Stimulated activated CD4-positive, alpha-beta T cell treated with anti-CD3 and anti-CD28 coated beads, Interleukin-12 subunit alpha, Interleukin-12 subunit beta, amount 100 ng/mL, for 48 hours (primary cell): ENCODE measurements at places on chromosomes 5 and 9.

DNA sequence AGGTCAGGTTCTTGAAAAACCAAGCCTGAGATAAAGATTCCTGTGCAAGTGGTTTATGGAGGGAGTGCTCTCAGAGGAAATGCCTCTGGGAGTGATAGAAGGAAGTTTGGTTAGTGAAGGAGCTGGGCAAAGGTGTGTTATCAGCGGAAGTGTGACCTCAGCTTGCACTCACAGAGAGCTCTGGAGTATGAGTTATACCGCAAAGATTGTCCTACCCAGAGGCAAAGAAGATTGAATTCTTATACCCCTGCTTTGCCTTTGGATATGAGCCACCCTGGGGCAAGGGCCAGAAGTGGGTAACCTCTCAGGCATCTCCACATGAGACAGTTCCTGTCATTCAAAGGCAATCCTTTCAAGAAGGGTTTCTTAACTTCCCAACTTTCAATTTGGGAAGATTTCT lies 145.6 kb downstream of the MUSK start:
- no peak for DNase-seq

GRCh38 chr9:135692410-135692809 lies 6.9 kb downstream of the SOHLH1 start:
- DNase-seq, result no peak

GRCh38 chr9:120893611-120894307 lies 16.8 kb upstream of the PHF19 start:
- no peak for DNase-seq

GRCh38 chr9:86535406-86535915 lies 181.3 kb upstream of the TUT7 start:
- DNase-seq, result no peak

- DNase-seq, result no peak
These were observed 943 bp downstream of the NOP16 start for GRCh38 chr5:176387384-176387925.

DNA sequence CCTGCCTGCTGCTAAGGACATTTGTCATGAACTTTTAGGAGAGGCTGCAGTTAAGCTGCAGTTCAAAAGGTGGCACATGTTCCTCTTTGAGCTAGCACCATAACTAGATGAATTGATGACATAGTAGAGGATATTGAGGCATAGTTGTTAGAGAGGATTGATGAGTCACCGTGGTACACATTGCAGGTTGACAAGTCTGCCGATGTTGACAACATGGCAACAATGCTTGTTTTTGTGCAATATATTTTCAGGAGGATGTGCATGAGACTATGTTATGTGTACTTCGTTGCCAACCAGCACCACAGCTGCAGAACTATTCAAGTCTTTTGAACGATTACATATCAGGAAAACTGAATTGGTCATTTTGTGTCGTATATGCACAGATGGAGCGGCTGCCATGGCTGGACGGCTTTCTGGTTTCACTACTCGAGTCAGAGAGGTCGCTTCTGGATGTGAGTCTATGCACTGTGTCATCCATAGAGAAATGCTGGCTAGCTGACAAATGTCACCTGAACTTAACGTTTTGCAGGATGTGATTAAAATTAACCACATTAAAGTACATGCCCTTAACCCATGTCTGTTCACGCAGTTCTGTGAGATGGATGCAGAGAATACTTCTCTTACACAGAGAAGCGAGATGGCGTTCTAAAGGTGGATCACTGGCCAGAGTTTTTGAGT lies 24.2 kb downstream of the ANP32B start:
- no peak for DNase-seq
